ENCODE measurements at places on chromosomes 7 and 10. TPM values are rescaled to one million over a fixed set of nuclear protein-coding genes. Genes with fewer than 3 reads are reported as not detected.

Gene BAMBI
- 3.2 TPM for total RNA-seq

Gene RAB19
- not detected for total RNA-seq

Gene SPDYE2B
- not detected for total RNA-seq

Gene PIP
- total RNA-seq: not detected

Gene NUTM2A
- total RNA-seq: 0.14 TPM

Gene LRRD1
- total RNA-seq: 0.07 TPM

Gene PNLIPRP3
- total RNA-seq: not detected

Gene CPA4
- 0.27 TPM for total RNA-seq

Gene PON1
- not detected for total RNA-seq

Gene DGKI
- total RNA-seq: 0.53 TPM

Gene NRP1
- total RNA-seq: 281 TPM

Gene SFMBT2
- total RNA-seq: 0.66 TPM

Gene COL13A1
- 73.0 TPM for total RNA-seq

Gene IRF5
- total RNA-seq: 1.4 TPM

Gene STEAP4
- total RNA-seq: under 0.01 TPM

Gene ELMO1
- total RNA-seq: 77.8 TPM

Gene GPER1
- total RNA-seq: 1.5 TPM

Gene KLF14
- total RNA-seq: not detected

Gene NUB1
- 52.5 TPM for total RNA-seq

Gene RBP4
- not detected for total RNA-seq

Gene LMTK2
- total RNA-seq: 18.0 TPM

Gene CTBP2
- total RNA-seq: 89.2 TPM

Data from thoracic aorta endothelial cell (primary cell).